ENCODE measurements at places on chromosomes 5 and 9.

DNA sequence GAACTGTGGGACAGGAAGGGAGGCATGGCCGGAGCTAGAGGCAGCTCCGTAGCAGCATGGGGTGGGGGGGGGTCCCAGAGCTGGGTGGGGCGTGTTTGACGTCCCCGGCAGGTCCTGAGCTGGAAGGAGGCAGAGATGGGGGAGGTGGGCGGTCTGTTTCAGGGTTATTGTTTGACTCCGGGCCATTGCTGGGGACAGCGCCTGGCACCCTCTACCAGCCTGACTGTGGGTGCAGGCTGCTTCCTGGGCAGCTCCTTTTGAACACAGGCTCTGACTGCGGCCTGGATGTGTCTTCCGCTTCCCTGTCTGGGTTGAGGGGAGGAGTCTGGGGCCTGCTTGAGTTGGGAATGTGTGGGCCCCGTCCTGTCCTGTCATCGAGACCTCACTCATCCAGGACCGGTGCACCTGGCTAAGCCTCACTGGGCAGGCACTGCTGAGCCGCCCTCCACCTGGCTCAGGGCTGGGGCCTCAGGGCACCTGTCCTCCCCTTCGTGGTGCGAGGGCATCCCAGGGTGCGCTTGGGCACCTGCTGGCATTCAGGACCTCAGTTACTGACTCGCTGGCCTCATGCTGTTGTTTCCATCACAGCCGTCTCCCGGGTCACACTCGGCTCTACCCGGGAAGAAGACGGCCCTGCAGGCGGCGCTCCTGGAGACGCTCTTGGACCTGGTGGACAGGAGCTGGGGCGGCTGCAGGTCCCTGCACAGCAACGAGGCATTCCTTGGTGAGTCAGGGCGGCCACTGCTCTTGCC lies 26.5 kb downstream of the CEP72 start:
- DNase-seq, result no peak

GRCh38 chr9:105053209-105053652 lies 125.3 kb upstream of the ABCA1 start:
- DNase-seq, result no peak

- no peak for DNase-seq
Measured at GRCh38 chr5:126931963-126932660, 98.2 kb downstream of the MARCHF3 start.

GRCh38 chr5:142941245-142941644 lies 171.1 kb downstream of the ARHGAP26 start:
- no peak for DNase-seq

DNA sequence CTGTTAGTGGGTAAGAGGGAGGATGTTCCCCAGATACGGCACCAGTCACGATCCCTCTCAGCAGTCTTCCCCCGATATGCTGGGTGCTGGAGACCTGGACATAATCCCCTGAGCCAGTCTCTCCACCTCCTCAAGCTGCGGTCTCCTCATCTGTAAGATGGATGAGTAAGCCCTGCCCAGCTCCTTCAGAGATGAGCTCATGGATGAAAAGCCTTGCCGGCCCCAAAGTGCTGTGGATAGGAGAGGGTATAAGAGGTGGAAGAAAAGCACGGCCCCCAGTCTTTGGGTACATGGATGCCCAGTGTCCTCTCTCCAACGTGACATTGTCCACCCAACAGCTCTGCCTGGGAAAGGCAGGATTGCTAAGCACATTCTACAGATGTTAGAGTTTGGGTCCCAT lies 4.5 kb downstream of the CAMK2A start:
- DNase-seq, result no peak

GRCh38 chr9:20651939-20652338 lies 29.6 kb upstream of the MLLT3 start:
- DNase-seq, result no peak

- no peak for DNase-seq
Measured at GRCh38 chr5:67401172-67401571, 204.6 kb upstream of the CD180 start.

DNA sequence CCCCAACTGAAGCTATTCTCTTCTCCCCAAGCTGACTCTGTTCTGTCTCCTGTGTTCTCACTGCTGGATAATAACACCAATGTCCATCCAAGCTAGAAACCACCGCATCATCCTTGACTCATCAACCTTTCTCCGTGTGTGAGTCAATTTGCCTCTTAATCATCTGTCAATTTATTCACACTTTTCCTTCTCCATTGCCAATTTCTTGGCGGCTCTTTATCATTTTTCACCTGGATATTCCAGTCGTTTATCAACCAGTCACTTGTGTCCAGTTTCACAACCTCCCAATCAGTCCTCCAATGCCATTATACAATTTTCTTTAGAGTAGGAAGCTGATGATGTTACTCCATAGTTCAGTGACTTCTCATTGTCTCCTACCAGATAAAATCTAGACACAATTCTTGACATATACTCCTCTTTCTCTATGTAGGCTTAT lies 45.4 kb upstream of the LIFR start:
- DNase-seq, result no peak

DNA sequence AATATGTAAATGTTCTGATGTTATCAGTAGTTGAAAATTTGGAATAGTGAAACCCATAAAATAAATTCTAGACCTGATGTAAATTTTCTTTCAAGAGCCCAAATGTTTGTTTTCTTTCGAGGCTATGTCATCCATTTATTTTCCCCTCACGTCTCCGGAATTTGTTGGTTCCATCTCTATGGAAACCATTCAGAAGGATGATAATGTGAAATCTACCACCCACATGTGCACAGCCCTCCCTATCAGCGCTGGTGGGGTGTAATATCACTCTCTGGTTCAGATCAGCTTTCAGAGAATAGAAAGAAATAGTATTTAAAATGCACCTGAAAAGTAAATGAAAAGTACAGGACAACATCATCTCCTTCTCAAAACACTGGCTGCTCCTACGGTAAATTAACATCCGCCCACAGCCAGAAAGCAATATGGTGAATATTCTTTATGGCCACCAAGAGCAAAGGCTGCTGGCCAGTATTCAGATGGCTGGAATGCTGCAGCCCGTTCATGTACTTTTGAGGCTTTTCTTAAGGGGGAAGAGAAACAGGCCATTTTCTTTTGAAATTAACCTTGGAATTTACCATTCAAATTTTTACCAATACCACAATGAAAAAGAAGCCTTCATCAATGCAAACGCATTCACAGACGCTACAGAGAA lies 28.5 kb downstream of the GLDC start:
- no peak for DNase-seq

GRCh38 chr5:170632985-170633234 lies 129.1 kb downstream of the KCNIP1 start:
- DNase-seq, result peak; percentile 75

Data from HuH-7.5 (cell line).